ENCODE measurements at places on chromosomes 5 and 9.

DNA sequence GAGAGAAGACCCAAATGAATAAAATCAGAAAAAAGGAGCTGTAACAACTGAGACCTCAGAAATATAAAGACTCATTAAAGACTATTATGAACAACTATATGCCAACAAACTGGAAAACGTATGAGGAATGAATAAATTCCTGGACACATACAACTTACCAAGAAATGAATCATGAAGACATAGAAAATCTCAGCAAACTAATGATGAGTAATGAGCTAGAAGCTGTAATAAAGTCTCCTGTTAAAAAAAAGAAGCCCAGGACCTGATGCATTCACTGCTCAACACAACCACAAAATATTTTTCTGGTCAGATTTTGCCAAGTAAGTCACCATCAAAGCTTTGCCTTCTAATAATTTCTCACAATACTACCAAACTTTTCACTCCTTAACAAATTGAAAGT is 666.7 kb downstream of the LRRC70 start:
- no peak for DNase-seq

- DNase-seq: no peak
These were observed 329.0 kb upstream of the PANK3 start for GRCh38 chr5:168908207-168908606.

- DNase-seq: no peak
These were observed 2.0 kb upstream of the ADAMTS6 start for GRCh38 chr5:65483546-65484346.

DNA sequence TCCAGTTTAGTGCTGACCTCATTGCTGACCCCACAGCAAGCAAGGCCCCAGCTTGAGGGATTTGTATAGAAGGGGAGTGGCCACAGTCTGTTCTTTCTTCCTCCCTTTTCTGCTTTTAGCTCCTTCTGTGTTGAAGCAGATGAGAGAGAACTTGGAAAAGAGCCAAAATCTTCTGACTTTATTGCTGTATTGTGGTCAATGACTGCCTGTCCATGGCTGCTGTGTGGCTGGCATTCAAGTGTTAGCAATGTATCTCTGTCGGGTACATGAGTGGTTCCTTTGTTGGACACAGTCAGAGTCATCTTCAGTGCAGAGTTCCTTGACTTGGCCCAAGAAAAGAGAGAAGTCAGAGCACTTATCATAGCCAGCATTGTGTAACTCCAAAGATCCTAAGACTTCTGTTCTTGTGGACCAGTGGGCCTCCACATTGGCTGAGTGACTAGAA is 154.1 kb downstream of the LRRC70 start:
- DNase-seq: no peak

DNA sequence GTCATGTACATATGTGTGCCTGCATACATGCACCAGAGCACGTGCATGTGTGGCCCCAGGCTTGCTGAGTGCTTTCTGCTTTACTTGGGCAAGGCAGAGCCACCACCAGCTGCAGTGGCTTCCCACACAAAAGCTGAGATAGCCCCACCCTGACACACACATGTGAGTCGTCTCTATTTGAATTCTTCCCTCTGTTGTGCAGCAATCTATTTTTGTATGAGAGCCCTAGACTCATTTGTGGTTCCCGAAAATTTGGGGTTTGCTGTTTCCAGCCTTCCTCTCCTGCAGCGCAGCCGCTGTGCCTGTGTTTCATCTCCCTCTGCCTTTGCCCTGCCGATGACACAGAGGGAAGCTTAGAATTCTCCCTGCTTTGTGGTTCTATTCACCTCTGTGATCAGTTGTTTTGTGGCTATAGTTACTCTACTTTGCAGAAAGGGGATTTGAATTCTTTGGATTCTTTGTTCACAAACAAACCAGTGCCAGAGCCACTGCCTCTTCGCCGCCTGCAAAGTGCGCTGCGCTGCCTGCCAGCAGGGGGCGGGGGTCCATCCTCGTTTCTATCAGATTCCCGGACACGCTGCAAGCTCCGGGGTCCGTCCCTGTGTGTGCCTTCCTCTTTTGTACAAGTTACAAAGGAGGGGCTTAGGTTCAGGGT is 95.8 kb upstream of the DAP start:
- no peak for DNase-seq

DNA sequence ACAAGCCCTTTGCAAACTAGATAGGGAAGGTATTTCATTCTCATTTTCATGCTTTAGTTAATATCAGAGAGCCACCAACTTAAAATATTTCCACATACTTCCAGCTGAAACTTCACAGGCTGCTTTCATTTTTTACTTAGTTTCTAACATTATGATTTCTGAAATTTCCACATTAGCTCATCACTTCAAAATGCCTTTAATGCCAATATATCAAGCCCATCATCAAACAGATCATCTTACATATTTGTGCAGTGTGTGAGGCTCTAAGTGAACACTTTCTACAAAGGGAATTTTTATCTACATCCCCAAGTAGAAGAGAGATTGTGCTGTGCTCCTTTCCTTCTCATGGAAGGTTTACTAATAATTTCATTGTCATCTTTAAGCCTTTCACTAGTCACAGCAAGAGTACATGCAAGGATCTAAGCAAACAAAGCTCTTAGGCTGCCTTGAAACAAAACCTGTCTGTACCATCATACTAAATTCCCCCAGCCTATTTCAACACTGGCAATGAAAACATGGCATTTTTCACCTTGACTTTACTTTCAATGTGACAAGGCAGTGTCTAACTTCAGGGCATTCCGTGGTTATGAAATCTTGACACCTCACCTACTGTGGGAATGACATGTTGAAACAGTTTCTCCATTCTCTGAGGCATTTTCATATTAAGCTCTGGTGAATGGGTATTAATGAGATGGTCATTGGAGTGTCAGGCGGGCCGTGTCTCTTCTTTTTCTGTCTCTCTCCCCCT is 45.4 kb downstream of the PPP2R2B start:
- no peak for DNase-seq

DNA sequence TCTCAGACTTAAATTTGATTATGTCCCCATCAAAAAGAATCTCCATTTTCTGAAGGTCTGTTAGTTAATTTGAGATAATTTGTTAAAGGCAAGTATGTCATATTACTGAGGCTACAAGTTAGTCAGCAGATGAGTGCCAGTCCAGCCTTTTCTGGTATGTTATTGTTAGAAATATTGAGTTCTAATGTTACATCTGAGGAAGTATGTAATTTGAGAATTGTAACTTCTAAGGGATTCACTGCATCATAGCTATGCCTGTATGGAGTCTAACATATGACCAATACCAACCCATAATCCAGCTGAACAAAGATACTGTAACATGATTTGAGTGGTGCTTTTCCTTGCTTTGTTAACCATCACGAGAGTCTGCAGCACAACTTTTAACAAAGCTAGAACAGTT is 13.9 kb downstream of the SLC23A1 start:
- DNase-seq: no peak

- DNase-seq: no peak
These were observed 10.7 kb downstream of the SPRY4 start for GRCh38 chr5:142314109-142314508.

GRCh38 chr5:115100319-115100955 is 69.3 kb downstream of the TRIM36 start:
- DNase-seq: no peak

- no peak for DNase-seq
These were observed 3.4 kb downstream of the SLC38A9 start for GRCh38 chr5:55708732-55709131.

GRCh38 chr5:165370794-165371193 is 1865.4 kb downstream of the MAT2B start:
- no peak for DNase-seq

GRCh38 chr9:7246917-7247522 is 489.2 kb downstream of the KDM4C start:
- no peak for DNase-seq

- no peak for DNase-seq
These were observed 9.8 kb downstream of the TMEM245 start for GRCh38 chr9:109109967-109110328.

DNA sequence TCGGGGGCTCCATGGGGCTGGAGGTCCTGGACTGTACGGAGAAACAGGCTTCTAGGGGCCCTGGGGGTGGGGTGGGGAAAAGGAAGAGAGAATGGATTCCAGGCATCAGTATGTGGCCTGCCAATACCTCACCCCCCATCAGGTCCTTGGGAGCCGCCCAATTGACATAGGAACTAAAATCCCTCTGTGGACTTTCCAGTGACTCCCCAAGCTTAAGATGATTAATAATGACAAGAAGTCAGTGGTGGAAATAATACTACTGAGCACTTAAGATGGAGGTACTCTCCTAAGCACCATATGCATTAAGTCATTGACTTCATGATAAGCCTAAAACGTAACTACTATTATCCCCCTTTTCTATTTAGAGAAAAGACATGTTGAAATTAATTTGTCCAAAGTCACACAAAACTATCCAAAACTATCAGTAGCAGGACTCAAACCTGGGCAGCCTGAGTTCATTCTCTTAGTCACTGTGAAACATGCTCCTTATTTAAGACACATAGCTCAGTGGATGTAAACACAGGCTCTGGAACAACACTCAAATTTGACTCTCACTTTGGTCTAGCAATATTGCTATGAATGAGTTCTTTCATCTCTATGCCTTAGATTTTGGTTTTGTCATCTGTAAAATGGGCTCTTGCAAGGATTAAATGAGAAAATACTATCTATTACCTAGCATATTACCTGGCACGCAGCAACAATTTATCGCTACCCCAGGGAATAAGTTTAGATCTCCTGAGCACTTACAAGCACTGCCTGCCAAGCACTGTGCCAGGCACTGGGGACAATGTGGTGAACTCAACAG is 9.5 kb downstream of the SPRY4 start:
- DNase-seq: no peak

DNA sequence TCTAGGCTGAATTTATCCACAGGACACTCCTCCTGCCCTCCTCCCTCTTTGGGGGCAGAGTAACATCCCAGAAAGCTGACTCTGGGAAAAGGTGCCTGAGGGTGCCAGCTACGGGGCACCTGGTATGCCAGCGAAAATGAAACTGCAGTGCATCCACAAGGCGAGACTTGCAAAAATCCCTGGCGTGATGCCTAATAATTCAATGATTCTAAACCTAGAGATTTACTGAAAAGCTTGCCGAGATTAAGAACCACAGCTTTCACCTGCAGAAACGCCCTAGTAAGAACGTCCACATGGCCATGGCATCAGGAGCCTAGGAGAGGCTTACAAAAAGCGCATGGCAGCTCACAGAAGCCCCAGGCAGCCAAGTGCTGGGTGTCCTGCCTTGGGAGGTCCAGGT is 20.9 kb downstream of the CCNJL start:
- no peak for DNase-seq

- no peak for DNase-seq
These were observed 80.6 kb downstream of the SPEF2 start for GRCh38 chr5:35698047-35698808.

DNA sequence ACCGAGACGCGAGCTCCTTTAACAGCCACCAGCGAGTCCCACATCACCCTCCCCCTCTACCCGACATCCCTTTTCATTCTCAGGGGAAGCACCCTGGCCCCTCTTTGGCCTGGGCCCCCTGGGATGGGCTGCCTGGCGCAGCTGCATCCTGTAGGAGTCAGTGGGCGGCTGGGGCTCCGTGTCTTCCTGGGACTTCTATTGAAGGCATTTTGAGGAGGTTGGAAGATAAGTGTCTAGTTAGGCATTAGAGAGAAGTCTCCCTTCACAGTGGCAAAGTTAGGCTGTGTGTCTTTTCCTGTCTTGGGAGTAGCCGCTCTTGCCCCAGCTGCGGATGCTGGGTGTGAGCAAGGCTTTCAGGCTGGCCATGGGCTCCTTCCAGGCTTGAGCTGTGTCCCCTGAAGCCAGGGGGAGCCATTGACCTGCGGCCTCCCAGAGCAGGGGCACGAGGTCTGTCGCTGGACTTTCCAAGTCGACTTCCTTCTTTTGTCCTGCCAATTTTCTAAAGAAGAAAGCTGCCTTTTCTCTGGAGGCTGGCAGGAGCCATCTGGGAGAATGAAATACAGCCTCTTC is 18.6 kb upstream of the NKD2 start:
- DNase-seq: no peak

- no peak for DNase-seq
These were observed 58.7 kb downstream of the DPYSL3 start for GRCh38 chr5:147451193-147451592.

GRCh38 chr5:179212870-179213269 is 132.4 kb downstream of the ADAMTS2 start:
- DNase-seq: no peak

- DNase-seq: peak; percentile 11
These were observed 21.1 kb downstream of the UIMC1 start for GRCh38 chr5:176985516-176985915.

- no peak for DNase-seq
These were observed 591.7 kb downstream of the CETN3 start for GRCh38 chr5:89817841-89818240.

DNA sequence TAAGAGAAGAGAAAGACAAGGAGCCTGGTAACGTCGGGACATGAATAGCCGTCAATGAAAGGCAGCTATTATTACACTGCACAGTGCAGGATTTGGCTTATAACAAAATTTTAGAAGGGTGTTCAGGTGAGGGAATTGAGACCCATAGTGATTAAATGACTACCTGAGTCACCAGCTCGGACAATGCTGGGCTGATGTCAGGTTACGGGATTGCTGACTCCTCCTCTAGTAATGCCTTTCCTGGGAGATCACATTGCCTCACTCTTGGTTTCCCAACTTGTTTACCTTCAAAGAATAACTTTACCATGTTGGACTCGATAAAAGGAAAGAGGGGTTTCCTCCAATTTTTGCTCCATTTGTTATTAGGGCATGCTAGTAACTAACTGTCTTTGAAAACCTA is 132.6 kb downstream of the GHR start:
- DNase-seq: no peak

DNA sequence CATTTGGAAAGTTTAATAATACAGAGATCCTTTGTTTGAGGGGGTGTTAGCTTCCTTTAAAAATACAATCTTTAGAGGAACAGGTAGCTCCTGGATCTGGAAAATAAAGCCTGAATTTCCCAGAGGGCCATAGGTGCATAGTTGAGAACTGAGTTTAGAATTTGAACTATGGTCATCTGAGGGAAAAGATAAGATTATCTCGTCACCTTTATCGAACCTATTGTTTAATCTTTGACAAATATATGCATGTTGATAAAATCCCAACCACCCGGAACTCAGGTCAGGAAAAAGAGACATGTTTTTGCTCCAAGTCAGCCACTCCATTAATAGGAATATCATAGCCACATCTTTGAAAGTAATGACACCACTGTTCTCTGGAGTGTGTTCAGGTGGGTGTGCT is 91.7 kb upstream of the FAM169A start:
- DNase-seq: no peak

GRCh38 chr5:164627021-164627420 is 1121.6 kb downstream of the MAT2B start:
- DNase-seq: no peak
